ENCODE measurements at places on chromosomes 1 and 21.

- DNase-seq = no peak
- no peaks in the 10 kb centered on the region for H3K4me1 ChIP-seq
- H3K36me3 ChIP-seq = no peaks in the 10 kb centered on the region
- no peak overlapping the region for H3K27ac ChIP-seq
- peaks cover 17% of the 10 kb centered on the region for H3K27me3 ChIP-seq
Measured at GRCh38 chr1:16063921-16064320, 9.5 kb downstream of the FAM131C start.

DNA sequence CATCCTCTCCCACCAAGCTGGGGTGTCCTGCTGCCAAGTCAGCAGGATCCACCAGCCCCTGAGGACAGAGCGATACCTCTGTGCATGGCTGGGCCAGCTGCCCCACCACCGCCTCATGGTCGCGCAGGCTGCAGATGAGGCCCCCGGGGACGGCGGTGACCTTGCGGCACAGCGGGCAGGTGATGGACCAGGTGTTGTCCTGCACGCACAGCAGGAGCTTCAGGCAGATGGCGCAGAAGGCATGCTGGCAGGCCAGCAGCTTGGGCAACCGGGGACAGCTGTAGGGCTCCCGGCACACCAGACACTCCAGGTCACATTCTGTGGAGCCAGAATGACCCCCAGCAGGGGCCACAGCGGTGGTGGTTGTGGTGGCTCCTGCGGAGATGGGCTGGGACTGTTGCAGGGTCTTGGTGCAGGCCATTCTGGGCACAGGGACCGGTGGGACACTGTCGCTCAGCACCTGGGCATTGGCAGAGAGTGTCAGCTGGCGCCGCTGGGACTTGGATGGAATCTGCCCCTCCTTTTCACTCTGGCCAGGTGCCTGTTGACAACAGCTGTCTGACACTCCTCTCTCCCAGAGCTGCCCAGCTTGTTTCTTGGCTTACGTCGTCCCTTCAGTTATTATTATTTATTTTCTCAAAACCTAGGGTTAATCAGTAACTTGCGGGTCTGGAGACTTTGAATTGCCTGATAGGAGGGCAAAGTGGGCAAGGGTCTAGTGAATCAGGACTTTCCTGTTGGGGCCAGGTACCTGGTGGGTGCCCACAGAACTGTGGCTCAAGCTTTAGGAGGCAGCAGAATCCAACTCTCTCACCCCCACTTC lies at the start of gene RNF186:
Gene RNF186 (minus strand): TSS at position 603 of the 823 bp plus-strand sequence. CDS start 182 bp downstream, at position 421.
- peaks cover 4% of the 10 kb centered on the region for H3K27me3 ChIP-seq
- H3K4me3 ChIP-seq = no peak within 1 kb of the TSS
- no peaks in the 10 kb centered on the region for H3K36me3 ChIP-seq
- no peak for DNase-seq

DNA sequence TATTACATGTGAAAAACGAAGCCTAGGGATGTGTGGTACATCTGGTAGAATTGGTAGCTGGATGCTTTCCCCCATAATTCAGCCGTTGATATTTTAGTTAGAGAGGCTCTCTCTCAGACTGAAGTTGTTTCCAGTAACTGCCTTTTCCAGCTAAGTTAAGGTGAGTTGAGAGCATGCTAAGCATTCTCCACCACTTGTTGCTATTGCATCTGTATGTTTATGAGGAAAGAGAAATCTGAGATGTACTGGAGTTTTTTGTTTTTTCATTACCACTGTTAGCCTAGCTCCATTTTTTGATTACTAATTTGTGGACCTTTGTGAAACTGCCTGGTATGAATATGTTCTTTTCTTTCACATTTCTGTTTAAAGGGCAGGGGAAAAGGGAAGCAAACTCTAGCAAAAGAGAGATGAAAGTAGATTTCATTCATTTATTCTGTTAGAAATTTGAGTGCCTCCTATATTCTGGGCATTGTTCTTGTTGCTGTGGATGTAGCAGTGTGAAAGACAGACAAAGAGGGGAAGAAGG lies 189.9 kb upstream of the CACYBP start:
- H3K27ac ChIP-seq = no peak overlapping the region
- H3K27me3 ChIP-seq = no peaks in the 10 kb centered on the region
- H3K4me1 ChIP-seq = peaks cover 9% of the 10 kb centered on the region

GRCh38 chr1:13587256-13588030 lies 3.8 kb downstream of the PDPN start:
- no peak overlapping the region for H3K4me3 ChIP-seq
- H3K4me1 ChIP-seq = peaks cover 6% of the 10 kb centered on the region
- no peak overlapping the region for H3K27ac ChIP-seq
- H3K36me3 ChIP-seq = no peaks in the 10 kb centered on the region
- DNase-seq = no peak
- H3K27me3 ChIP-seq = peaks cover 70% of the 10 kb centered on the region

- no peak overlapping the region for H3K4me3 ChIP-seq
- H3K27me3 ChIP-seq = peaks cover 5% of the 10 kb centered on the region
- no peak for DNase-seq
- peaks cover 2% of the 10 kb centered on the region for H3K4me1 ChIP-seq
Measured at GRCh38 chr1:63847308-63847910, 73.6 kb downstream of the ROR1 start.

DNA sequence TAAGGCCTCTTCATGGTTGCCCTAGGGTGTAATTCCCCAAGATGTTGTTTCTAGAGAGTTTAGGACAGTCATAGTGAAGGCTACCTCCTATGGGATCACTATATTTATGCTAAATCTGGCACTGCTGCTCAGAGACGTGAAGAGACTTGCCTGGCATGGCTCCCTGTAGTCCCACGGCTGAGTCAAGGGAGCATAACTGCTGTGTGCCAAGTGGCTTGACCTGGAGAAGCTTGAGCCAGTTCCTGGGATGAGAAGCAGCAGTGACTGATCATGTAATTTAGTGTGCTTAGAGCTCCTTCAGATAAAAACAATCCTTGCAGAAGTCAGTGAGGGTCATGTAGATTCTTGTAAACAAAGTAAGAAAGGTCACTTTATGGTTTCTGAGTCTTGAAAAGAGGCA lies 68.9 kb upstream of the TSPAN2 start:
- H3K27ac ChIP-seq = no peak overlapping the region
- DNase-seq = no peak
- H3K36me3 ChIP-seq = no peaks in the 10 kb centered on the region
- no peaks in the 10 kb centered on the region for H3K4me1 ChIP-seq
